DMS79 treated with DMSO at 0.1 percent for 48 hours (cell line): ENCODE measurements at places on chromosomes 6 and 20.

- no peak for DNase-seq
These were observed 12.2 kb upstream of the C6orf58 start for GRCh38 chr6:127564761-127565160.

DNA sequence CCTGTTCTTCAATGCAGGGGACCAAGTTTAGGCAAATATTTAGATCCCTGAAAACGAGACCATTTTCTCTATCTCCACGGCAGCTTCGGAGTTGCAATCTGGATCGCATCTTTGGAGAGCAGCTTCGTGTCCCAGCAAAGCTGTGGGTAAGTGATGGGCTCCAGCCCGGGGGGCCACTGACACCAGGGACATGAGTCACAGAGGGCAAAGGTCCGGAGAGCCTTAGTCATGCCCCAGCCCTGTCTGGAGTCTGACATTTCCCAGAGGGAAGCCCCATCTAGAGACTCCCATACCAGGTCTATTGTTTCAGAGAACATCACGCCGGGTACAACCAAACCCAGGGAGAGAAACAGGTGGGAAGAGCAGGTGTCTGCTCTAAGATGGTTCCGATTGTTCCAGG, 95.9 kb downstream of the NFATC2 start:
- DNase-seq, result no peak

DNA sequence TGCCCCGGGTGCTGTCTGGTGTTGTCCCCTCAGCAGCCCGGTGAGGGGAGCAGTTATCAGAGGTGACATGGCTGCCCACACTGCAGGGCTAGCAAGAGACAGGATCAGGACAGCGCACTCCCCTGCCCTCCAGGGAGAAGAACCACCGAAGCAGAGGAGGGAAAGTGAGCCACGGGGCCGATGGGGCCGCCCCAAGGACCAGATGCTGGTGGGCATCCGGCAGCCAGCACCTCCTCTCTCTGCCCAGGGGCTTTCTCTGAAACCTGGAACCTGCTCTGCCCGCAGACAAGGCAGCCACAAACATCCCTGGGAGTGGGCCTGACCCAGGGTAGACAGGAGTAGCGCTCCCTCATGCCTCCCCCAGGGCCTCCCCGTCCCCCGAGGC, 163.0 kb upstream of the CST7 start:
- DNase-seq, result no peak

- DNase-seq, result no peak
These were observed 53.9 kb upstream of the PRND start for GRCh38 chr20:4667836-4668235.

GRCh38 chr6:101086473-101086872, 205.3 kb upstream of the ASCC3 start:
- DNase-seq, result no peak

GRCh38 chr20:31497838-31498540, 16.3 kb upstream of the HM13 start:
- no peak for DNase-seq

- no peak for DNase-seq
These were observed 27.0 kb upstream of the IFNGR1 start for GRCh38 chr6:137246164-137246563.

- no peak for DNase-seq
These were observed 53.0 kb downstream of the SMOC2 start for GRCh38 chr6:168493976-168494375.

- DNase-seq, result no peak
These were observed 168.9 kb downstream of the ADGB start for GRCh38 chr6:146767632-146768031.

DNA sequence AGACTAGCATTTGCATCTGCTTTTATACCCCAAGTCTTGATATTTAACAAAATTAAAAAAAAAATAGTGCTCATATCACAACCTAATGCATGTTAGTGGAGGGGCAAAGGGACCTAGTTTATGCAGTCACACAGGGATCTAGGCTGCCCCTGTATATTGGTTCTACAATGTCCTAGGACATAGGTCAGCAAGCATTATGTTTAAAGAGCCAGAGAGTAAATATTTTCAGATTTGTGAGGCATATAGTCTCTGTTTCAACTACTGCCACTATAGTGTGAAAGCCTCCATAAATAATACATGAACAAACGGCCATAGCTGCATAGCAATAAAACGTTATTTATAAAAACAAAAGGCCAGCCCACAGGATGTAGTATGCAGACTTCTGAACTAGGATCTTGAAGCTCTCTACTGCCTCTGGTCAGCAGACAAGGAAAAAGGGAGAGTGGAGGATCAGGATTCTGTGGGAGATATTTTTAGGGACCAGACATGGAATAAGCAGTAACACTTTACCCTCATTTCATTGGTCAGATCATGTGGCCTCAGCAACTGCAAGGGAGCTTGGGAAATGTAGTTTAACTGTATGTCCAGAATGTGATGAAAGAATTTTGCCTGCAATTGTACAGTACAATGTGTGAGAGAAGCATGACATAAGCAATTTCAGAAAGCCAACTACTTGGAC, 414.2 kb upstream of the SPTLC3 start:
- DNase-seq, result no peak

- DNase-seq, result no peak
These were observed 12.7 kb upstream of the SLC17A1 start for GRCh38 chr6:25844518-25844917.

DNA sequence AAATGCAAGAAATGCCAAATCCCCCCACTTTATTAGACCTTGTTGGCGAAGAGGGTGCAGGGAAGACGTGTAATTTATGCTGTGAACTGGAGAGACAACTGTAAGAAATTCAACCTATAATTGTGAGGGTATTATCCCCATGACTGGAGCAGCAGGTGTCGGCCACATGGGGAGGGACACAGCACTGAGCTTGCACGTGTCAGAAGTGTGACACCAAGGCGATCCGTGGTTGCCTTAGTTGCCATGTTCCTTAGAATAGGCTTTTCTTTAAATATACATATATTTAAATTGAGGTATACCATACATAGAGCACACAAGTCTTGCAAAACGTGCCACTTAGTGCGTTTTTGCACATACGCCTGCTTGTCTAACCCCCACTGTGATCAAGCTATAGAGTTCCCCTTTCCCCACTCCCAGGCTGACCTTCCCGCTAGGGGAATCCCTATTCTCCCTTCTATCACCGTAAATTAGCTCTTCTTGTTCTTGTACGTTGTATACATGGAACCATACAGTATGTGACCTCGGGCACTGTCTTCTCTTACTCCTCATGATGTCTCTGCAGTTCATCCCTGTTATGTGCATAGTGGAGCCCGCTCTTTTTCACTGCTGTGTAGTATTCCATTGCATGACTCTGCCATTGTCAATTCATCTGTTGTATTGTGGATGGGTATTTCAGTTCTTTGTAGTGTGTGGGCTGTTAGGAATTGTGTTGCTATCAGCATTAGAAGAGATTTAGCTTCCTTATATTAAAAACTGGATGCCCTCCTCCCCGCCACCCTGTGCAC, 81.6 kb upstream of the PMEPA1 start:
- DNase-seq, result no peak

- DNase-seq, result no peak
These were observed 318.9 kb upstream of the JAG1 start for GRCh38 chr20:10992731-10993130.

- DNase-seq, result no peak
These were observed 126.0 kb upstream of the LRFN2 start for GRCh38 chr6:40713002-40713719.

GRCh38 chr6:30912746-30913520, 1.1 kb upstream of the VARS2 start:
- no peak for DNase-seq

- no peak for DNase-seq
These were observed 62.0 kb downstream of the FAM50B start for GRCh38 chr6:3911130-3911529.

- DNase-seq, result no peak
These were observed 15.9 kb downstream of the TMEM200A start for GRCh38 chr6:130381459-130382380.

DNA sequence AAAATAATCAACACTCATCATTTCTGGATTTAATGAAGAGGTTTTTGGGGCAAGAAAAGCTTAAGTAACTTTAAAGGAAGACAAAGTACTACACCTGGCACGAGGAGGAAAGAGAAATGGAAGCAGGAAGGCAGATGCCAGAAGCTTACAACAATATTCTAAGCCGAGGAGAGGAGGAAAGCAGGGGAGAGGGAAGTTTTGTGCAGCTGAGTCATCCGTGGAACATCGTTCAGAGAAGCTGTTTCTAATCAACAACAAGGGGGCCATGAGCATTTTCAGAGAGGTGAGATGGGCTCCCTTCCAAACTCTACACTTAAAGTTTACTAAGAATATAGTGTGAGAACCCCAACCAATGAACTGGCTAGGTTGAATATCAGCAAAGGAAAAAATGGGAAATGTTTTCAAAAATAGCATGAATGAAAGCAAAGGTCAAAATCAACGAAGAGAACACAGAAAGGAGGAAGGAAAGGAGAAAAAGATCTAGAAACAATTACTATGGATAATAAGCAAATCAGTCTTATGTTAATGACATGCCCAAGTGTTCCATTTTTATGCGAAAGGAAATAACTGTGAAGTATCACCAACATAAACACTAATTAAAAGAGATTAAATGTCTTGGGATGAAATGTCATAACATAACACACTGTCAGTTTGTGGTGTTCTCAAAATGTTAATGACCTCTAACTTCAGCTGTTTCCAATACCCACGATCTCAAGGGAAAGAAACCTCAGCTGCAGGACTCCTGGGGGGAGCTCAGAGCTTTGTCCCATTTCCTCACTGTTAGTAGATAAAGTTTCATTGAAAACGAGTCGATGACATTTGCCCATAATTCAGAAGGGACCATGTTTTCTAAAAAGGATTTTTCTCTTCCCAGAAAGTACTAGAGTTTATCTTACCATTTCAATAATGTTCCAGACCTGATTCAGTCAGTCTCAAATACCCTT, 203.4 kb upstream of the STXBP5 start:
- no peak for DNase-seq

GRCh38 chr6:167350275-167350696, 25.4 kb downstream of the TTLL2 start:
- peak; percentile 41 for DNase-seq

DNA sequence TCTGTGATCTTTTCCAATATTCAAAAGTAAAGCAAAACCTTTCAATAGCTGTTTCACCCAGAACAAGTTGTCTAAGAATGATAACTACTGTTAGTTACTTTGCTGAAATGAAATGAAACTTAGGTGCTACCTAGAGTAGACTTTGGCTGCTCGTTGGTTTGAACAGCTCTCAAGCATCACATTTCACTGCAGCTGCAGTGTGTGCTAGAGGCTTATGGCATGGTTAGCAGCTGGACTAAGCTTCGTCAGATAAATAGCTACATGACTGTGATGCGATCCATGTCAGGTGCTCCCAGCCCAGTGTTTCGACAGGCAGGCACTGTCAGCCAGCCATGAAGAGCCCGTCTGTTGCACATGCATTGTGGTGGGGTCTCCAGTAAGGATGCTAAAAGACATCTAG, 201.1 kb downstream of the TFAP2B start:
- DNase-seq, result no peak

GRCh38 chr6:125910527-125910926, 46.0 kb upstream of the HINT3 start:
- no peak for DNase-seq

- no peak for DNase-seq
These were observed 210.9 kb upstream of the HDDC2 start for GRCh38 chr6:125512621-125513020.

GRCh38 chr20:50855498-50856474, 60.9 kb downstream of the BCAS4 start:
- DNase-seq, result peak; percentile 11

DNA sequence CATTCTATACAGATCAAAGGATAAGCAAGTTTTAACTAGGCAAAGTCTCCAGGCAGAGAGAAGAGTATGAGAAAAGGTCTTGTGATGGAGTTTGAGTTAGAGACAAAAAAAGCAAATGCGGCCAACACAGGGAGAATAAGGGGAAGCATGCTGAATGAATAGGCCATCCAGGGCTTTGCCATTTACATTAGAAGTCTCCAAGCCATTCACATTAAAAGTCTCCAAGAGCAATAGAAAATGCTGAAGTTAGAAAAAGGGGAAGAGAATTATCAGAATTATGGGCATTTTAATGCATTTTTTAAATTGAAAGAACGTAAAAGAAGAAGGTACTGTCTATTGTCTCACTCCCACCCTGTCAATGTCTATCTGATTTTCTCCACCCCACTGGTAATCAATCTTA, 49.4 kb downstream of the PDSS2 start:
- DNase-seq, result no peak

DNA sequence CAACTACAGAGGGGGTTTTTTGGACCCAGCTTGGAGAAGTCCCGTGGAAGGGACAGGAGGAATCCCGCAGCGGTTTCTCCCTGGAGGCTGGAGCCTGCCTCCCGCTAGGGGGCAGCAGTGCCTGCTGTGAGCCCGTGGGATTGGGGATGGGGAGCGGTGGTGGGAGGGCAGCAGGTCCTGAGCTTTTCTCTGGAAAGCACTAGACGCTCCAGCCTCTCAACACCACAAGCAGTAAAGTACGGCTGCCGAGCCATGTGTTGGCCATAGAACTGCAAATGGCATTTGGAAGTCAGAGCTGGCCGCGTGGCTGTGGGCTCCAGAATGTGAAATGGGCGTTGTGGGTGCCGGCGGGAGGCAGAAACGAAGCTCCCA, 47.8 kb downstream of the GMPR start:
- DNase-seq, result no peak

GRCh38 chr20:64165866-64166600, 1.8 kb downstream of the MYT1 start:
- peak; percentile 22 for DNase-seq

DNA sequence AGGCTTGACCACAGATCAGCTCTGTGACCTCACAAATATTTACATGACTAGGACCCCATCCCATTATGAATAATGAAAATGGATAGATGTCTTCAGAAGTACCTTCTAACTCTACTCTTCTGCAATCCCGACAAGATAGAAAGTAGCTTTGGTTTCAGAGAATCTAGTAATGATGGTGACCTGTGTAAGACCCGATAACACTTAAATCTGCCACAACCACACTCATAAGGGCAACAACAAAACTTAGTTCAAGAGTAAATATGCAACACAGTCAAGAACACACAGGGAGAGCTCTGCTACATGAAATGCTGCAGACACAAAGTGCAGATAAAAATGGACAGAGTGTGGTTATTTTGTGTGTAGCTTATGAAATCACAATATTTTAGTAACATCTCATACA, 9.6 kb downstream of the CHD6 start:
- no peak for DNase-seq

GRCh38 chr6:167998215-167998614, 744 bp downstream of the KIF25 start:
- no peak for DNase-seq

DNA sequence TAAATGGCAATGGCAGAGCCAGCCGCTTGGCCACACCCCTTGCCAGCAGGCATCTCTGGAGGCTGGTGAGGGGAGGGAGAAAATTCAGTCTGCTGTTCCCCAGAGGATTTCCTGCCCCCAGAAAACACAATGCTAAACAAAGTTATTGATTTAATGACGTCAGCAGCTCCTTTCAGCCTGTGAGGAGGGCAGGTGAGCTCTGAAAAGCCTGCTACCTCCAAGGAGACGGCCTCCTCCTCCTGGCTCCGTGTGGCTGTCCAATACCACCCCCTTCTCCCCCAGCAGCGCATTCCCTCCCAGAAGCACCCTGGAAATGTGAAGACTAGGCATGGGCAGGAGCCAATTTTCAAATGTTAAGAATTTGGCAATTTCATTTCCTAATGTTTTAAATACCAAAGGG, 393.1 kb downstream of the ZFAND3 start:
- peak; percentile 24 for DNase-seq
